Upper lobe of right lung (tissue), 1 donor: ENCODE measurements at places on chromosomes 13 and 19. TPM values are rescaled to one million over a fixed set of nuclear protein-coding genes. Genes with fewer than 3 reads are reported as not detected.

GRCh38 chr13:25943658-25944057 lies 108.2 kb downstream of the SHISA2 start:
- no peak overlapping the region for H3K27ac ChIP-seq
- H3K36me3 ChIP-seq: no peaks in the 10 kb centered on the region
- DNase-seq: no peak
- no peaks in the 10 kb centered on the region for H3K4me1 ChIP-seq
- no peak overlapping the region for H3K4me3 ChIP-seq

GRCh38 chr19:51158474-51159129 lies 16.5 kb downstream of the SIGLEC7 start:
- H3K36me3 ChIP-seq: no peaks in the 10 kb centered on the region
- H3K4me1 ChIP-seq: no peaks in the 10 kb centered on the region
- no peak overlapping the region for H3K27ac ChIP-seq
- H3K27me3 ChIP-seq: no peaks in the 10 kb centered on the region
- no peak for DNase-seq

DNA sequence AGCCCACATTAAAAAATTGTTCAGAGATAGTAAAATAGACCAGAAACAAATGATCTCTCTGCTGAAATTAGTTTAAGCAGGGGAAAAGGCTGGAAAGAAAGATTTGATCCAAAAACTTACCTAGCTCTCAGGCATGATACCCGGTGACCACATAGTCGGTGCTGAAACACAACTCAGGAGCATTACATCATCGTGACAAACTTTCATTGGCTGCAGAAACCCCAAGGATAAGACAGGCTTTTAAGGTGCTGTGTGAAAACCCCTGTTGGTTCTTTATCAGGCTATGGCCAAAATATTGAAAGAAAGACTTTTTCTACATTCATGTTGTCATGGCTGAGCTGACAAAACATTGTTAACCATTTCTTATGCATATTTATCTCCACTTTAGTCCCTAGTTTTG lies 171.7 kb upstream of the KLF12 start:
- no peak overlapping the region for H3K27ac ChIP-seq
- no peaks in the 10 kb centered on the region for H3K27me3 ChIP-seq
- no peak for DNase-seq
- no peaks in the 10 kb centered on the region for H3K36me3 ChIP-seq
- H3K4me1 ChIP-seq: no peaks in the 10 kb centered on the region

DNA sequence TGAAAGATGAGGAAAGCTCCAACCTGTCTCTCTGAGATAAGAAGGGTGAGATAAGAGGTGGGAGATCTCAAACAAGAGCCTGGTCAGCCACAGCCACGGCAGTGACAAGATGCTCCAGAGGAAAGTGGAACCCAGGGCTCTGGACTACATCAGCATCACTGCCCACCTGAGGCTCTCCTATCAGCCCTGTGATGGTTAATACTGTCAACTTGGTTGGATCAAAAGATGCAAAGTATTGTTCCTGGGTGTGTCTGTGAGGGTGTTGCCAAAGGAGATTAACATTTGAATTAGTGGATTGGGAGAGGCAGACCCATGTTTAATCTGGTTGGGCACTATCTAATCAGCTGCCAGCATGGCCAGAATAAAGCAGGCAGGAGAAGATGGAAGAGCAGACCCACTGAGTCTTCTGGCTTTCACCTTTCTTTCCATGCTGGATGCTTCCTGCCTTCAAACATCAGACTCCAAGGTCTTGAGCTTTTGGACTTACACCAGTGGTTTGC lies 476.6 kb upstream of the NBEA start:
- no peaks in the 10 kb centered on the region for H3K36me3 ChIP-seq
- DNase-seq: no peak
- H3K4me3 ChIP-seq: no peak overlapping the region

DNA sequence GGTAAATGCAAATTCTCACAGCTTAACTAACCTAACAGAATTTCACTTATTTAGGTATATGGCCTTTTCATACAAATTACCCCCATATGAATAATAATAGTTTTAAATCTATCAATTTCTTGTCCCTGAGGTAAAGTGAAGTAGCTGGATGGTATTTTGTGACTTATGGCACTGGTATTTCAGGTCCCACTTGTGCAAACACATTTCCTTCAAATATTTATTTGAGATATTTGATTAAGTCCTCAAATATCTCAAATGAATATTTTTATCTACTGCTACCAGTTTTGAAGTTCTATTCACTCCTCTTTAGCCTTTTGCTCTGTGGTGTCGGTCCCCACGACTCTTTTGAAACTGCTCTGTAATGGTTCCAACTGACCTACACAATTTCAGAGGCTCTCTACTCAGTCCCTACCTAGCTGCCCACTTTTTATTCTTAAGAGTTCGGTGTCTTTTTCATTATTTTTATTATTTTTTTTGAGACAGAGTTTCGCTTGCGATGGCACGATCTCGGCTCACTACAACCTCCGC lies 59.6 kb upstream of the ZDHHC20 start:
- H3K27me3 ChIP-seq: no peaks in the 10 kb centered on the region
- no peak for DNase-seq
- H3K27ac ChIP-seq: peak overlapping the region; percentile 7
- H3K36me3 ChIP-seq: peaks cover 12% of the 10 kb centered on the region
- H3K4me3 ChIP-seq: no peak overlapping the region
- no peaks in the 10 kb centered on the region for H3K4me1 ChIP-seq

- no peak overlapping the region for H3K27ac ChIP-seq
- H3K4me3 ChIP-seq: no peak overlapping the region
- H3K27me3 ChIP-seq: no peaks in the 10 kb centered on the region
- H3K36me3 ChIP-seq: no peaks in the 10 kb centered on the region
- no peak for DNase-seq
- H3K4me1 ChIP-seq: no peaks in the 10 kb centered on the region
Measured at GRCh38 chr13:35672611-35673010, 196.1 kb upstream of the MAB21L1 start.

GRCh38 chr19:2462635-2463421 lies 6.1 kb upstream of the LMNB2 start:
- H3K27me3 ChIP-seq: no peaks in the 10 kb centered on the region
- no peaks in the 10 kb centered on the region for H3K36me3 ChIP-seq
- no peak overlapping the region for H3K27ac ChIP-seq
- DNase-seq: peak; percentile 91
- peaks cover 15% of the 10 kb centered on the region for H3K4me1 ChIP-seq

DNA sequence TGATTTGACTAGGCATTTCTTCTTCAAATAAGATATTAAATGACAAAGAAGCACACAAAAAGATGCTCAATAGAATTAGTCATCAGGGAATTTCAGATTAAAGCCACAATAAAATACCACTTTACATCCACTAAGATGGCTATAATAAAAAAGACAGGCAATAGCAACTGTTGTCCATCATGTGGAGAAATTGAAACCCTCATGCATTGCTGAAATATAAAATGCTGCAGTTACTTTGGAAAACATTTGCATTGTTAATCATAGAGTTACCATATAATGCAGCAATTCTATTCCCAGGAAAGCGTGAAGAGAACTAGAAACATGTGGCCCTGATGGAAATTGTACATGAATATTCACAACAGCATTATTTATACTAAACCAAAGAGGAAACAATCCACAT lies 605.5 kb upstream of the SLITRK1 start:
- no peaks in the 10 kb centered on the region for H3K36me3 ChIP-seq
- H3K27ac ChIP-seq: no peak overlapping the region
- DNase-seq: no peak
- H3K27me3 ChIP-seq: no peaks in the 10 kb centered on the region

- H3K4me1 ChIP-seq: no peaks in the 10 kb centered on the region
- no peaks in the 10 kb centered on the region for H3K36me3 ChIP-seq
- no peak overlapping the region for H3K27ac ChIP-seq
- no peaks in the 10 kb centered on the region for H3K27me3 ChIP-seq
- H3K4me3 ChIP-seq: no peak overlapping the region
Measured at GRCh38 chr13:97948041-97948440, 5.4 kb upstream of the IPO5 start.

- H3K4me1 ChIP-seq: no peaks in the 10 kb centered on the region
- H3K36me3 ChIP-seq: no peaks in the 10 kb centered on the region
- H3K4me3 ChIP-seq: no peak overlapping the region
Measured at GRCh38 chr19:30539315-30539714, 167.1 kb downstream of the ZNF536 start.

GRCh38 chr13:109646423-109646822 lies 140.0 kb downstream of the IRS2 start:
- H3K4me3 ChIP-seq: no peak overlapping the region
- H3K27ac ChIP-seq: no peak overlapping the region
- DNase-seq: no peak

DNA sequence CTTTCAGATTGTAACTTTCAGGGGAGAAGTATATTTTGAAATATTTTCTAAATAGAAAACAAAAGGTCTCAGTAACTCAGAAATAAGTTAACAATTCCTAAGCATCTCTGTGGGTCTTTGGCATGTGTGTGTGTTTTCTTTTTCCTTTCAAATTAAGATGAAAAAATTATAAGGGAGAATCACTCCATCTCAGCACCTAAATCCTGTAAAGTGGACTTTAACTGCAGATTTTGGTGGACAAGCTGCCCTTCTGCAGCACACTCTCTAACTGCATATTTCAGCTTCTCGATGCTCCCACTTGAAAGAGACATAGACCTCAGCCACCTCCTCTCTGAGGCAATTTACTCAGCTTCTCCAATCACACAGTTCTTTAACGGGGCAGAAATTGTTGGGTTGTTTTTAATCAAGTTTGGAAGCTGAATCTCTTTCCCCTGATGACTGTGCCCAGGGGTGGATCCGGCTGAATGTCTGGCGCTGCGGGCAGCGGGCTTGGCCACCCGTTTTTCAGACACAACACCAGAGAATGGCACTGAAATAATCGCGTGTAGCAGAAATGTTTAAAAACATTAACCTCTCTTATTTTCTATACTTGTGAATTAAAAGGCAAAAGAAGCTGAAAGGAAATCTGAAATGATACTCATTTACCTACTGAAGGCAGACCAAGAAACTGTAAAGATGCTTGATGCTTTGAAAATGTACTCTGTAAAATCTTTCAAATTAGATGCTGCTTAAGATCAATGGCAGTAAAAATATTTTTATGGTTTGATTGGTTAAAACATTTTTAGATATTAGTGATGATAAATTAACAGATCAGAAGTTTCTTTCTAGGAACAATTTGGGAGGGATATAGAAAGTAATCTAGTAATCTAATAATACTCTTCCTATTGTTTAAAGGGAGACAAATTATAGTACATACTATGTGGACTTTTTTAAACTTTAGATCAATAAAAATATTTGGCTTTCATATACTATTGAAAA lies 12.4 kb downstream of the ZIC2 start:
- H3K4me3 ChIP-seq: no peak overlapping the region
- no peak overlapping the region for H3K27ac ChIP-seq
- no peaks in the 10 kb centered on the region for H3K4me1 ChIP-seq
- no peak for DNase-seq
- no peaks in the 10 kb centered on the region for H3K36me3 ChIP-seq
- peaks cover 100% of the 10 kb centered on the region for H3K27me3 ChIP-seq

- no peaks in the 10 kb centered on the region for H3K27me3 ChIP-seq
- no peak for DNase-seq
- no peaks in the 10 kb centered on the region for H3K36me3 ChIP-seq
- no peak overlapping the region for H3K4me3 ChIP-seq
- H3K4me1 ChIP-seq: no peaks in the 10 kb centered on the region
Measured at GRCh38 chr19:3893509-3894179, 13.2 kb downstream of the ATCAY start.

- DNase-seq: no peak
- peaks cover 71% of the 10 kb centered on the region for H3K4me1 ChIP-seq
- H3K4me3 ChIP-seq: no peak overlapping the region
- no peaks in the 10 kb centered on the region for H3K36me3 ChIP-seq
- no peaks in the 10 kb centered on the region for H3K27me3 ChIP-seq
- H3K27ac ChIP-seq: no peak overlapping the region
Measured at GRCh38 chr13:46595136-46595884, 42.3 kb downstream of the LRCH1 start.

GRCh38 chr19:22026687-22027086 lies 15.9 kb upstream of the ZNF208 start:
- H3K27ac ChIP-seq: no peak overlapping the region
- no peak for DNase-seq
- no peaks in the 10 kb centered on the region for H3K36me3 ChIP-seq
- no peaks in the 10 kb centered on the region for H3K4me1 ChIP-seq
- no peaks in the 10 kb centered on the region for H3K27me3 ChIP-seq

DNA sequence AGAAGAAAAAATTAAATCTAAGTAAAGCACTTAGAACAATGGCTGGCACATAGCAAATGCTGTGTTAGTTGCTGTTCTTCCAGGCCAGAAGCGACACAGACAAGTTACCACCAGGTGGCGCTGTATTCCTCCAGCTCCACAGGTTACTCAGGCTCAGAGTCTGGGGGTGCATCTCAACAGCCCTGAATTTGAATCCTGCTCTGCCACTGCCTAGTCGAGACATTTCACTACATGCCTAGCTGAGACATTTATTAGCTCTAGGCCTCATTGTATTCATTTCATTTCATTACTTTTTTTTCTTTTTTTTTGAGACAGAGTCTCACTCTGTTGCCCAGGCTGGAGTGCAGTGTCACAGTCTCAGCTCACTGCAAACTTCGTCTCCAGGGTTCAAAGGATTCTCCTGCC lies 16.4 kb upstream of the CYP2B6 start:
- no peaks in the 10 kb centered on the region for H3K4me1 ChIP-seq
- peak; percentile 72 for DNase-seq
- H3K4me3 ChIP-seq: no peak overlapping the region

- peaks cover 28% of the 10 kb centered on the region for H3K27me3 ChIP-seq
- no peak overlapping the region for H3K27ac ChIP-seq
- H3K4me3 ChIP-seq: no peak overlapping the region
- no peaks in the 10 kb centered on the region for H3K4me1 ChIP-seq
- no peaks in the 10 kb centered on the region for H3K36me3 ChIP-seq
Measured at GRCh38 chr13:111845621-111846351, 221.2 kb upstream of the SOX1 start.

GRCh38 chr13:27965343-27965739 lies 3.8 kb downstream of the CDX2 start:
- no peak overlapping the region for H3K27ac ChIP-seq
- H3K27me3 ChIP-seq: peaks cover 95% of the 10 kb centered on the region
- no peak overlapping the region for H3K4me3 ChIP-seq
- peaks cover 12% of the 10 kb centered on the region for H3K4me1 ChIP-seq
- no peak for DNase-seq
- no peaks in the 10 kb centered on the region for H3K36me3 ChIP-seq

DNA sequence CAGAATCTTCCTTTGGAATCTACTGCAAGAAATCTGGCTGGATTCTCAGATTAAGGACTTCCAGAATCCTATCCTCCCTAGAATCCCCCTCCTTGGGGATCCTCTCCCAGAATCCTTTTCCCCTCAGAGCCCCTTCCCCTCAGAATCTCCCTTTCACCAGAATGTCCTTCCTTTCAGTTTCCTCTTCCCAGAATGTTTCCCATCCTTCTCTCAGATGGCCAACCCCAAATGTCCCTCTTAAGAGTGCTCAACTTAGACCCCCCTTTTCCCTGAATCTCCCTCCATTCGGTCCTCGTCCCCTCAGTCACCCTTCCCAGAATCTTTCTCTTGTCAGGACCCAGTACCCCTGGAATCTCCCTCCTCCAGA lies 584 bp upstream of the RPS16 start:
- H3K4me1 ChIP-seq: peaks cover 23% of the 10 kb centered on the region
- peak overlapping the region; percentile 92 for H3K4me3 ChIP-seq
- no peaks in the 10 kb centered on the region for H3K27me3 ChIP-seq
- H3K36me3 ChIP-seq: peaks cover 33% of the 10 kb centered on the region
- DNase-seq: no peak
- H3K27ac ChIP-seq: peak overlapping the region; percentile 93

Gene NOP53
- 260 TPM for total RNA-seq

Gene NFILZ
- total RNA-seq: not detected

Gene NMRK2
- total RNA-seq: 1.6 TPM

Gene CACNG8
- total RNA-seq: 0.12 TPM

Gene C19orf67
- total RNA-seq: not detected

Gene TEX26
- not detected for total RNA-seq

Gene CEACAM5
- total RNA-seq: 35.0 TPM

Gene MEX3D
- 25.3 TPM for total RNA-seq

Gene DACT3
- total RNA-seq: 10.0 TPM

Gene C19orf81
- total RNA-seq: 3.9 TPM

Gene PRR36
- 2.6 TPM for total RNA-seq

Gene TRIP10
- total RNA-seq: 88.1 TPM

Gene CEACAM20
- total RNA-seq: 0.35 TPM

Gene ZNF737
- 16.5 TPM for total RNA-seq

Gene SLAIN1
- total RNA-seq: 16.4 TPM
